Activated naive CD8-positive, alpha-beta T cell treated with anti-CD3 and anti-CD28 coated beads for 36 hours (primary cell): ENCODE measurements at places on chromosomes 13 and 19.

- H3K4me1 ChIP-seq = no peaks in the 10 kb centered on the region
- no peak overlapping the region for H3K4me3 ChIP-seq
- DNase-seq = peak; percentile 15
- no peaks in the 10 kb centered on the region for H3K27me3 ChIP-seq
- peaks cover 77% of the 10 kb centered on the region for H3K36me3 ChIP-seq
Measured at GRCh38 chr19:27774827-27775226, 1438.1 kb downstream of the UQCRFS1 start.

DNA sequence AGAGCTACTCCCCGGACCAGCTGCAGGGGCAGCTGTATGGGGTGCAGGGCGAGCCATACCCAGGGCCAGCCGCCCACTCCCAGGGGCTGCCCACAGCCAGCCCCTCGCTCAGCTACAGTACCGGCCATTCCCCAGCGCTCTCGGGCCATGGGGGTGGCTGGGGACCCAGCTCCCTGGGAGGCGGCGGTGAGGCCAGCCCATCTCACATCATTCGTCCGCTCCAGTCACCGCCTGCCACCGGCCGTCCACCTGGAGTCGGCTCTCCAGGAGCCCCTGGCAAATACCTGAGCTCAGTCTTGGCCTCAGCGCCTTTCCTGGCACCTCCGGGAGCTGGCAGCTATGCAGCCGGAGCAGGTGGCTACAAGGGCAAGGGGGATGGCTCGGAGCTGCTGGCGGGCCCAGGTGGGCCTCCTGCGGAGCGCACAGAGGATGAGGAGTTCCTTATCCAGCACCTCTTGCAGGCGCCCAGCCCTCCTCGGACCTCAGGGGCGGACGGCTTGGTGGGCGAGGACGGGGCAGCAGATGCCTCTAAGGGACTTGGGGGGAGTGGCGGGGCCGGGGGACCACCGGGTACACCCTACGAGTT is 4.9 kb downstream of the PRR12 start:
- no peaks in the 10 kb centered on the region for H3K27me3 ChIP-seq
- H3K4me3 ChIP-seq = no peak overlapping the region
- peaks cover 26% of the 10 kb centered on the region for H3K4me1 ChIP-seq
- DNase-seq = no peak
- H3K27ac ChIP-seq = no peak overlapping the region

GRCh38 chr13:33480561-33480960 is 195.0 kb upstream of the STARD13 start:
- H3K4me1 ChIP-seq = peaks cover 1% of the 10 kb centered on the region
- H3K36me3 ChIP-seq = peaks cover 5% of the 10 kb centered on the region
- peaks cover 13% of the 10 kb centered on the region for H3K27me3 ChIP-seq
- H3K4me3 ChIP-seq = no peak overlapping the region

- no peak for DNase-seq
- H3K4me1 ChIP-seq = peaks cover 18% of the 10 kb centered on the region
- peak overlapping the region; percentile 58 for H3K27ac ChIP-seq
- H3K4me3 ChIP-seq = no peak overlapping the region
Measured at GRCh38 chr13:99983499-99984401, 2.2 kb downstream of the ZIC2 start.

DNA sequence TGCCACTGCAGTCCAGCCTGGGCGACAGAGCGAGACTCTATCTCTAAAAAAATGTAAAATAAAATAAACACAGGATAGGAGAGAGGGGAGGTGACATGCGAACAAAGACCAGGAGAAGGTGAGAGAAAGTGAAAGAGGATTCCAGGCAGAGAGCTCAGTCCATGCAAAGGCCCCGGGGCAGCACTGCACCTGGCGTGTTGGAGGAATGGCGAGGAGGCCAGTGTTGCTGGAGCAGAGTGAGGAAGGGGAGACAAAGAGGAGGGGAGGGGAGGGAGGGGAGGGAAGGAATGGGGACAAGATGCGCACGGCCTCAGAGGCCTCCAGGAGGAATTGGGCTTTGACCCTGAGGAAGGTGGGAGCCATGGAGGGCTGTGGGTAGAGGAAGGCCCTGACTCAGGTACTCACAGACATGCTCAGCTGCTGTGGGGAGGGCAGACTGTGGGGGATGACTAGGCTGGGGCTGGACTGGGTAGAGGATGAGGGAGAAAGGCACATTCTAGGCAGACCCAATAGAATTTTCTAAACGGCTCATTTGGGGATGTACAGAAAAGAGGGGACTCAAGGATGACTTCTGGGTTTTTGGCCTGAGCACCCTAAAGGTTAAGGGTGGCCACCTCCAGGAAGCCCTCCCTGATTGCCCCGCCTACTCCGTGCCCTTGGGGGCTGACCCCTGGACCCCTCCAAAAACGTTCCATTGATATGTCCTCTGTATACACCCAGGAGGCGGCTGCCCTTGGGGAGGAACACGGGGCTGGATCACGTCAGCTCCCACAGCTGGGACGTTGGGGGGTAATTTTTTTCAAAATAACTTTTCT is 43.9 kb downstream of the PTPRS start:
- H3K27ac ChIP-seq = no peak overlapping the region
- no peaks in the 10 kb centered on the region for H3K36me3 ChIP-seq
- H3K4me1 ChIP-seq = peaks cover 5% of the 10 kb centered on the region
- no peak overlapping the region for H3K4me3 ChIP-seq

- H3K27ac ChIP-seq = no peak overlapping the region
- H3K4me3 ChIP-seq = no peak overlapping the region
- H3K36me3 ChIP-seq = no peaks in the 10 kb centered on the region
- peaks cover 8% of the 10 kb centered on the region for H3K4me1 ChIP-seq
Measured at GRCh38 chr13:37094840-37095239, 10.6 kb downstream of the CSNK1A1L start.

DNA sequence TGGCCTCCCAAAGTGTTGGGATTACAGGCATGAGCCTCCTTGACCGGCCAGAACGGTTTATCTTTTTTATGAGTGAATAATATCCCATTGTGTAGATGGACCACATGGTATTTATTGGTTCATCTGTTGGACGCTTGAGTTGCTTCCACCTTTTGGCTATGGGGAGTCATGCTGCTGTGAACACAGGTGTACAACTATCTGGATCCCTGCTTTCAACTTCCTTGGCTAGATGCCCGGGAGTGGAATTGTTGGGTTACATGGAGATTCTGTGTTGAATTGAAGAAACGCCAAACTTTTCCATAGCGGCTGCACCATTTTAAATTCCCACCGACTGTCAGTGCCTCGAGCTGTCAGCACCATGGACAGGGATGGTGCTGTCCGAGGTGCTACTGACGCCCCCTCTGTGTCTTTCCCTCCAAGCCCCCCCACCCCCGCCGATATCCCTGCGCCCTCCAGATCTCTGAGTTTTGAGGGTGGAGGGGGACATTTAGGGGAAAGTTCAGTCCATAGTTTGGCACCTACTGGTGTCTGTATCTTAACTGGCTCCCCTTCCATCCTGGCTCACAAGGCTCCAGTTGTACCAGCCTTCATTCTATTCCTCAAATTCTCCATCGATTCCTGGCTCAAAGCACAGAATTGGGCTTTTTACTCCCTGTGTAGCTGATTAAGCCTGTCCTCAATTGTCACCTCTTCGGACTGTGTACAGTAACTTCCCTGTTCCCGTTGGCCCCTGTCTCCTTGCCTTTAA is 27.3 kb downstream of the PNPLA6 start:
- H3K4me1 ChIP-seq = no peaks in the 10 kb centered on the region
- H3K36me3 ChIP-seq = peaks cover 19% of the 10 kb centered on the region
- no peaks in the 10 kb centered on the region for H3K27me3 ChIP-seq
- no peak overlapping the region for H3K4me3 ChIP-seq
- DNase-seq = no peak

DNA sequence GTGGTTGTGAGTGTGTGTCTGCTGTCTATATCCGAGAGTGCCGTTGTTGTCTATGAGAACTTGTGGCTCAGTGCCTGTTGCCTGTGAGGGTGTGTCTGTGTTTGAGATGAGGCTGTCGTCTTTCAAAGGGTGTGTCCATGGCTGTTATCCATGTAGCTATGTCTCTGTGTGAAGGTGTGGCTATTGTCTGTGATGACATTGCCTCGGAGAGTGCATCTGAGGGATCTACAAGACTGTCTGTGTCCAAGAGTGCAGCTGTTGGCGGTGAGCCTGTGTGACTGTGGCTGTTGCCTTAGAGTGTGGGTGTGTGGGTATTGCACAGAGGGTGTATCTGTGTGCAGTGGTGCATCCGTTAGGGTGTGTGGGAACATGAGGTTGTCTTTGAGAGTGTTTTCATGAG is 4.9 kb downstream of the NUMBL start:
- H3K27me3 ChIP-seq = no peaks in the 10 kb centered on the region
- no peak for DNase-seq
- no peak overlapping the region for H3K4me3 ChIP-seq
- H3K36me3 ChIP-seq = peaks cover 23% of the 10 kb centered on the region
- H3K27ac ChIP-seq = no peak overlapping the region
- no peaks in the 10 kb centered on the region for H3K4me1 ChIP-seq

DNA sequence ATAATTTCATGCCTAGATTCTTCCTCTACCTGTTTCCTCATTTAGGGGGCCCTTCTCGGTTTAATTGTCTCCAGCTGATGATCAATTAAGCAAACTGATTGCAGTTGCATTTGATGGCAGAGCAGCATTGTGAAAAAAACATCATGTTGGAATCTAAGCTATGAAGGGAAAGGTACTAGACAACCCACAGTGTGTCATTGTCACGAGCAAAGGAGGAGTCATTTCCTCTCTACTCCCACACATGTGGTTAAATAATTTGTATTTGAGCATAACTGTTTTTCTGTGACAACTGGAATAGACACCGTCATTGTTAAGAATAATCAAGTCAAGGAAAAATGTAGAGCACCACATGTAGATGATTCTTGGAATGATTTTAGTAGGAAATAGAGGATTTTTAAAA is 240.3 kb downstream of the DCT start:
- peak; percentile 8 for DNase-seq
- no peak overlapping the region for H3K27ac ChIP-seq
- no peak overlapping the region for H3K4me3 ChIP-seq
- H3K27me3 ChIP-seq = no peaks in the 10 kb centered on the region
- H3K36me3 ChIP-seq = no peaks in the 10 kb centered on the region

- DNase-seq = no peak
- H3K36me3 ChIP-seq = no peaks in the 10 kb centered on the region
- peaks cover 18% of the 10 kb centered on the region for H3K4me1 ChIP-seq
- no peaks in the 10 kb centered on the region for H3K27me3 ChIP-seq
- H3K4me3 ChIP-seq = no peak overlapping the region
- H3K27ac ChIP-seq = no peak overlapping the region
Measured at GRCh38 chr13:21361123-21361522, 98.0 kb downstream of the ZDHHC20 start.

DNA sequence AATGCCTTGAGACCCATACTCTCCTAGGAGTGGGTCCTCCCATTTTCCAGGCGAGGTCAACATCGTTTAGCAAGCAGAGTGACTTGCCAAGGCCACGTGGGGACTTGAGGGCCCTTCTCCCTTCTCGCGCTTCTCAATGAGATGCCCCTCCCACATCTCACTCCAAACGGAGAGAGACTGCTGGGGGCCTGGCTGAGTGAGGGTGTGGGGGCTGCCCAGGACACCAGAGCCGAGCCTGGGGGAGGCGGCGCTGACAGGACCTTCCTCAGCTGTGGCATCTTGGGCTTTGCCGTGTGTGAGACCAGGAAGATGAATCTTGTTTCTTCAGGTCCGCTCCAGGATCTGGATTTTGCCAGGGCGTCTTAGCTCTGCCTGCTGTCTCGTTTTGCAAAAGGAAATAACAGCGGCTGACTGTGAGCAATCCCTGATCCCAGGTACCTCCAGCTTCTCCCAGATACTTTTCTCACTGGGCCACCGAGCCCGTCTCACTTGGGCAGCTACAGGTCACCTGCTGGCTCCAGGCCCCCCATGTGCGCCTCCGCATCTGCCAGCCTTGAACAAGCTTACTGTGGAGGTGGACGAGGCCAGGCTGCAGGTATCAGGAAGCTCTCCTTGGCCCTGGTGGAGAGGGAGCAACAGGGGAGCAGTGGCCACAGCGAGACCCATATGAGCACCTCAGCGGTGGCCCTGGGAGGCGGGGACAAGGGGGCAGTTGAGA is 6.0 kb downstream of the COX6B2 start:
- H3K27ac ChIP-seq = no peak overlapping the region
- H3K27me3 ChIP-seq = peaks cover 29% of the 10 kb centered on the region
- DNase-seq = no peak
- no peak overlapping the region for H3K4me3 ChIP-seq
- peaks cover 11% of the 10 kb centered on the region for H3K4me1 ChIP-seq

GRCh38 chr19:32692727-32693061 is 1.1 kb downstream of the NUDT19 start:
- H3K27me3 ChIP-seq = no peaks in the 10 kb centered on the region
- H3K4me1 ChIP-seq = peaks cover 54% of the 10 kb centered on the region
- H3K4me3 ChIP-seq = peak overlapping the region; percentile 84
- DNase-seq = no peak
- peak overlapping the region; percentile 93 for H3K27ac ChIP-seq

DNA sequence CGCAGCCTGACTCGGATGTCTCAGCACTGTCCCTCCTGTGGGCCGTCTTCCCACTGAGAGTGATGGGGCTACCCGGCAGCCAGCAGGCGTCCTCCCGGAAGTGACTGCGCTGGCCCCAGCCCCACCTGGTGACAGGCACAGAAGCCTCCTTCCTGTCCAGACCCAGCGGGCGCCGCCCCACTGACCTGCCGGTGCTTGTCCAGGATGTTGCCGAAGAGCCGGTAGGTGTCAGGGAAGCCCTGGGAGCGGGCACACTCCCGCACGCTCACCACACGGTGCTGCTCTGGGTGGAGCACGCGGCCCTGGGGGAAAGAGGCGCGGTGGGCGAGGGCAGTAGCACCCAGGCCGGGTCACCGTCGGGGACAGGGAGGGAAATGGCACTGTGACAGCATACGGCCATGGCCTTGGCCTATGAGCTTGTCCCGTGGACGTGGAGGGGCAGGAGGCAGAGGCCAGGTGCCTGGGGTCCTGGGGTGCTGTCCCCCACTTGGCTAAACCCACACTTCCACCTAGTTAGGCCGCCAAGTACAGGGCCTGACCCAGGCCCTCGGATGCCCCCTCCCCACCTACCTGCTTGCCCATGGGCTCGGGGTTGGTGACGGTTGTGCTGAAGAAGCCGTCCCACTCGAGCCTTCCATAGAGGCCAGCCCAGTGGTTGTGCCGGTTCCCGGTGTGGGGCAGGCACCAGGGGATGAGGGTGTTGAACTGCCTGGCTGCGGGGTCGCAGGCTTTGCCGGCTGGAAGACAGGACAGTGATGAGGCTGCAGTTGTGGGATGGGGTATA is 16.0 kb upstream of the EIF3G start:
- H3K4me1 ChIP-seq = no peaks in the 10 kb centered on the region
- H3K36me3 ChIP-seq = peaks cover 16% of the 10 kb centered on the region
- H3K4me3 ChIP-seq = no peak overlapping the region
- DNase-seq = no peak
- no peaks in the 10 kb centered on the region for H3K27me3 ChIP-seq
- H3K27ac ChIP-seq = no peak overlapping the region

GRCh38 chr19:50007170-50007569 is 18.0 kb downstream of the VRK3 start:
- no peak overlapping the region for H3K4me3 ChIP-seq
- no peak overlapping the region for H3K27ac ChIP-seq
- no peak for DNase-seq
- peaks cover 20% of the 10 kb centered on the region for H3K4me1 ChIP-seq

- H3K27ac ChIP-seq = no peak overlapping the region
- H3K36me3 ChIP-seq = no peaks in the 10 kb centered on the region
- peaks cover 11% of the 10 kb centered on the region for H3K27me3 ChIP-seq
Measured at GRCh38 chr13:78777976-78778375, 119.0 kb upstream of the OBI1 start.

GRCh38 chr19:4647676-4648644 is 8.6 kb downstream of the TNFAIP8L1 start:
- H3K4me3 ChIP-seq = no peak overlapping the region
- no peak for DNase-seq
- H3K36me3 ChIP-seq = peaks cover 7% of the 10 kb centered on the region
- H3K4me1 ChIP-seq = peaks cover 2% of the 10 kb centered on the region
- H3K27me3 ChIP-seq = no peaks in the 10 kb centered on the region
